ENCODE measurements at places on chromosomes 16 and 17.
A peak's percentile ranks its signal among the peaks of the same experiment; 100 is the strongest.

- H3K27ac ChIP-seq: peak overlapping the region; percentile 92
- peak overlapping the region; percentile 55 for H3K4me3 ChIP-seq
- H3K4me1 ChIP-seq: peaks cover 25% of the 10 kb centered on the region
- DNase-seq: peak; percentile 55
- H3K36me3 ChIP-seq: peaks cover 7% of the 10 kb centered on the region
These were observed 22.6 kb upstream of the MPHOSPH6 start for GRCh38 chr16:82192665-82193064.

- H3K27me3 ChIP-seq: peaks cover 3% of the 10 kb centered on the region
- H3K4me1 ChIP-seq: no peaks in the 10 kb centered on the region
- no peak overlapping the region for H3K4me3 ChIP-seq
- no peak for DNase-seq
- no peak overlapping the region for H3K27ac ChIP-seq
These were observed 15.8 kb downstream of the FA2H start for GRCh38 chr16:74758801-74759200.

GRCh38 chr17:61209525-61209924 lies 190.1 kb upstream of the TBX2 start:
- H3K27me3 ChIP-seq: peaks cover 6% of the 10 kb centered on the region
- H3K4me3 ChIP-seq: no peak overlapping the region

DNA sequence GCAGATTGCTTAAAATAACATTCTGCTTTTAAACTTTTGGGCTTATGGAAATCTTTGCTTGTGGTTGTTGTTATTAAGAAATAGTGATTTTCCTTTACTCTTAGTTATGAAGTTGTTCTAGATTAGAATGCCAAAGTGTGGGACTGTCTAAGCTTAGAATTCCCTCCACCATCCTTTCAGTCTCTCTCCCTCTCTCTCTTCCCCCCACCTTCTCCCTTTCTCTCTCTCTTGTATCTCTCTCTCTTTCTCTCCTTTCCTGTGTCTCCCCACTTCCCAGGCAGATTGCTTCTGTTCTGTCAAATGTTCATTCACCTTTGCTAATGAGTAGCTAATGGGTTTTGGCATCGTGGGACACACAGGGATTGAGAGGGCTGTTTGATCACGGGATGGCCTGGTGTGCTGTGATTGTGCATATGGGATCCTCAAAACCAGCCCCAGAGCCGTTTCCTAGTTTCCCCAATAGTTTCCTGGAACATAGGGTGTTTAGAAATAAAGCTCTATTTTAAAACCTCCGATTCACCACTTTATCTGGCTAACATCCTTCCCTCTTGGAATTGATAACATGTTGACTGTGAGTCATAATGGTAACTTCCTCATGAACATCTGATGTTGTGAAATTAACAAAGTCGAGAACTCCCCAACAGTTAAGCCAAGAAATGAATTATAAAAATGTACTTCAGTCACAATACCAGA lies 502.6 kb downstream of the TMEM114 start:
- DNase-seq: no peak
- H3K4me3 ChIP-seq: no peak overlapping the region
- H3K4me1 ChIP-seq: no peaks in the 10 kb centered on the region
- no peaks in the 10 kb centered on the region for H3K27me3 ChIP-seq

DNA sequence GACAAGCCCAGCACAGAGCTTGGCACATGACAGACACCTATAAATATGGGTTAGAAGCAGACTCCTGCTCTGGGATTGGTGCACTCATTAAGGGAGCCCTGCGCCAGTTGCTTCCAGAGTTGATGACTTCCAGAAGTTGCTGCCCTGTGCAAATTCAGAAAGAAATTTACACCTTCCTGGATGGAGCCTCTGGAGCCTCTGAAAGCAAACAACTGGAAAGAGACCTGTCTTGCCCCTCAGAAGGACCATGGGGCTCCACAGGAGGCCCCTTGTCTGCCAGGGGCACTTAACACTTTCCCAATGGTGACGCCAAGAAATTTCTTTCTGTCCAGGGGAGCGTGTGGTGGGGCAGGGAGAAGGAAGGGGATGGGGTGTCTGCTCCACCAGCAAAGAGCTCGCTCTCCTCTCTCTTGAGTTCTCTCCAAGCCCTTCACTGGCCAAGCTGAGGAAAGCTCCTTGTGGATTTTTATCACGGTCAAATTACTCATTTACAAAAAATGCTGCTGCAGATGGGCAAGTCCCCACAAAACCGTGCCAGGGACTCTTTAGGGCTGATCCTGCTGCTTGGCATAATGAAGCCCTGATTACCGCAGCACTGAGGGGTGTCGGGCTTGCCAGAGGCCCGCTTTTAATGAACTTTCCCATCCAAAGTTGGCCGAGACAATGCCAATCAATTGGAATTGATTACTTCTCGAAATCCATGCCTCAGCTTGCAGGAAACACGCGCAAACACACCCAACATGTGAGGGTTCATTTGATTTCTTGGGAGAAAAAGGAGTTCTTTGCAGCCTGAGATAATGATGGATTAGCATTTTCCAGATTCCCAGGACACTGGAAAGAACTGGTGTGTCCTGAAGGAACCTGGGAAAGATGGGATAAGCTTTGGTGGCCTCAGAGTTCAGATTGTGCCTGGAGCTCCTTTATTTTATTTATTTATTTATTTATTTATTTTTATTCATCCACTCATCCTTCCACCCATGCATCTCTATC lies 583.6 kb upstream of the CDH5 start:
- no peaks in the 10 kb centered on the region for H3K27me3 ChIP-seq
- H3K4me3 ChIP-seq: no peak overlapping the region
- no peak overlapping the region for H3K27ac ChIP-seq
- H3K4me1 ChIP-seq: no peaks in the 10 kb centered on the region

- peak; percentile 64 for DNase-seq
- peak overlapping the region; percentile 75 for H3K27ac ChIP-seq
- no peaks in the 10 kb centered on the region for H3K27me3 ChIP-seq
- H3K36me3 ChIP-seq: peaks cover 4% of the 10 kb centered on the region
- peak overlapping the region; percentile 77 for H3K4me3 ChIP-seq
These were observed 57.7 kb upstream of the SLC25A19 start for GRCh38 chr17:75346906-75347305.

- peak overlapping the region; percentile 76 for H3K4me3 ChIP-seq
- H3K27ac ChIP-seq: peak overlapping the region; percentile 69
- no peaks in the 10 kb centered on the region for H3K27me3 ChIP-seq
- no peak for DNase-seq
These were observed 22.2 kb downstream of the CLTC start for GRCh38 chr17:59641799-59642484.

- H3K27me3 ChIP-seq: peaks cover 68% of the 10 kb centered on the region
- peaks cover 11% of the 10 kb centered on the region for H3K4me1 ChIP-seq
- no peaks in the 10 kb centered on the region for H3K36me3 ChIP-seq
These were observed 18.5 kb upstream of the NTN1 start for GRCh38 chr17:9002606-9003354.

DNA sequence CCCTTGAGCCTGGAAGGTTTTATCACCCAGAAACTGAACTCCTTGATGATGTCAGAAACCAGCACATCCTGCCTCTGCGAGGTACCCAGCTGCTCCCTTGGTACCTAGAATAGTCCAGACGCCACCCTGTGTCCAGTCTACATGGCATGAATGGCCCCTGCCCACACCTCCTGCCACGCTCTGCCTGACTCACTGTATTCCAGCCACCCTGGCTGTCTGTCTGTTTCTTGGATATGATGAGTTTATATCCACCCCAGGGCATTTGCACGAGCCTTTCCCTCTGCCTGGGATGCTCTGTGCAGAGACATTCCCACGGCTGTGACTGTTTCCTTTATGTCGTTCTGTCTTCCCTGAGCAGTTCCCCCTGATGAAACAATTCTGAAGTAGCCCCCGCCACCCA lies 68.7 kb downstream of the CRISPLD2 start:
- H3K27ac ChIP-seq: no peak overlapping the region
- H3K4me3 ChIP-seq: no peak overlapping the region
- H3K36me3 ChIP-seq: no peaks in the 10 kb centered on the region
- H3K4me1 ChIP-seq: peaks cover 6% of the 10 kb centered on the region
- H3K27me3 ChIP-seq: peaks cover 6% of the 10 kb centered on the region
- no peak for DNase-seq

DNA sequence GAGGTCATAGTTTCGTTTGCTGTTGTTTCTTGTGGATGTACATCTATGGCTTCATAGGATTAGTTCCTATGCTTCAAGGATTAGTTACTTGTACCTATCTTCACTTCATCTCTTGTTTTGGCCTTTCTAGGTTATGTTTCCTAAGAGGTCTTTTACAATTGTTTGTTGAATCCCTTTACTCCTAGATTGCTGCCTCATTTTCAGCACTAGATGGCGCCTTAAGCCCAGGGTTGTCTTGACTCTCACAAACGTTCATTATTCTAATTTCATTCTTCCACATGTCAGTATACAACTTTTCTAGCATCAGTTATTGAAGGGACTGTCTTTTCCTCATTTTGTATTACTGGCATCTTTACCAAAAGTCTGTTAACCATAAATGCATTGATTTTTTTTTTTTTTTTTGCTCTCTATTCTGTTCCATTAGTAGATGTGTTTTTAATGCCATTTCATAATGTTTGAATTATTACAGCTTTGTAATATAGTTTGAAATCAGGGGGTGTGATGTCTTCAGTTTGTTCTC lies 45.0 kb upstream of the NACA2 start:
- H3K27ac ChIP-seq: no peak overlapping the region
- peaks cover 2% of the 10 kb centered on the region for H3K4me1 ChIP-seq
- peaks cover 76% of the 10 kb centered on the region for H3K27me3 ChIP-seq
- no peaks in the 10 kb centered on the region for H3K36me3 ChIP-seq
- no peak overlapping the region for H3K4me3 ChIP-seq

DNA sequence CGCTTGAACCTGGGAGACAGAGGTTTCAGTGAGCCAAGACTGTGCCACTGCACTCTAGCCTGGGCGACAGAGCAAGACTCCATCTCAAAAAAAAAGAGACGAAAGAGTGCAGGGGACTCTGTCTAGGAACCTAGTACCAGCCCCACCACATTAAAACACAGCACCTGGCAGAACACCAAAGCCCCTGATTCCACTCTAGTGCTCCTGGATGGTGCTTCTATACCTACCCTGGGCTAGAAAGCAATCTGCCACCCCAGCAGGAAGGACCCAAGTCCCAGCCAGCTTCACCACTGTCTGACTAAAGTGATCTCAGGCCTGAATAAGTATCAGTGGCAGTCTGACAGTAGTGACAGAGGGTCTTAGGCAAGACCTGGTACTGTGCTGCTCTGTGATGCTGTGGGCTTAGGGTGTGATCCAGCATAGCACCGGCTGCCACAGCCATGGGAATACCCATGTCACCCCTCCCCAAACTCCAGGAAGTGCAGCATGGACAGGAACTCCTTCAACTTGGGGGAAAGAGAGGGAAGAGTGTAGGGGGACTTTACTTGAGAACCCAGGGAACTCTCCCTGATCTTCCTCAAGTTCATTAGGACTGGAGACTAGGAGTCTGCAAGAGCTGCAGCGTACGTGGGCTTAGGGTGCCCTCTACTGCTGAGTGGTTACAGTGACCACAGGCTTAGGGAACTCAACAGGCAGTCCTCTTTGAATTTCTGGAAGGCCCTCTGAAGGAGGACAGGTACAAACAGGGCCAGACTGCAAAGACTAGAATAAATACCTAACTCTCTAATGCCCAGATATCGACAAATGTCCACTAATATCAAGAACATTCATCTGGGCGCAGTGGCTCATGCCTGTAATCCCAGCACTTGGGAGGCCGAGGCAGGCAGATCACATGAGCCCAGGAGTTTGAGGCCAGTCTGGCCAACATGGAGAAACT lies 30.0 kb upstream of the RNF43 start:
- no peak overlapping the region for H3K27ac ChIP-seq
- no peak overlapping the region for H3K4me3 ChIP-seq

GRCh38 chr16:50079397-50080140 lies 13.8 kb downstream of the HEATR3 start:
- H3K27me3 ChIP-seq: no peaks in the 10 kb centered on the region
- DNase-seq: no peak
- no peak overlapping the region for H3K27ac ChIP-seq
- H3K4me3 ChIP-seq: no peak overlapping the region
- peaks cover 3% of the 10 kb centered on the region for H3K4me1 ChIP-seq
- peaks cover 52% of the 10 kb centered on the region for H3K36me3 ChIP-seq

DNA sequence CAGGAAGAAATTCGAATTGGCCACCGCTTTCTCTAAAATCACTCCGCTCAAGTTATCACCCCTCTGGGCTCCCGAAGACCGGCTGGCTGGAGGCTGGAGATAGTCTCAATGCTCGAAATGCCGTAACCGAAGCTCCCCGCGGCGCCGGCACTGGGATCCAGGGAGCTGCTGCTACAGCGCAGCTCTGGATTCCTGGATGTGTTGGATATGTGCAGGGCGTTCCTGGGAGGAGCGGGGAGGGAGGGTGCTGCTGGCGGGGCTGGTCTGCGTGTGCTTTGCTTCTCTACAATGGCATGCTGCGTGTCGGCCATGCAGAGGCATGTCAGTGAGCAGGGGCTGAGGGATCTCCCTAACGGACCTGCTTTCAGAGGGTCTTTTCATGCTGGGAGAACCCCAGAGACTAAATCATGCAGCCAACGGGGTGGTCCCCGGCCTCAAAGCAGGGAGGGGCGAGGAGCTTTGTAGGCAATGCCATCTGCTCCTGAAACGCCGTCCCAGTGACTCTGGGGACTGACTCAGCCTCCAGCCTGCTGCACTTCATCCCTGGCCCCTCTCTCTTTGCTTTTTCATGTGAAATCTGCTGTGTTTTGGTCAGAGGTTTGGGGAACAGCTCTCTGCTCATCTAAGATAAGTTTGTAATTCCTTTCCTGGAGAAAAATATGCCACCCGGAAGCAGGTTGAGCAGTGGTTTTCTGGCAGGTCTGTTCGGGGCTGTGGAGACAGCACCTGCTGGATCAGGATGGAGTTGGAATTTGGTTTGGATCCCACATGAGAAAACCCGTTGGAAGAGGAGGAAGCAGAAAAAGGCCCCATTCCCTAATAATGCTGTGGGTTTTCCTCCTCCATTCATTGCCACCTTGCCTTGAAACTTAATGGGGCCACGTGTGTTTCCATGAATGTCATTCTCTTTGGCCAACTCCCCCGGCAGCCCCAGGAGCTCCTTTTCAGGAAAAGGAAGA lies 311.4 kb downstream of the SEC14L1 start:
- peaks cover 54% of the 10 kb centered on the region for H3K4me1 ChIP-seq
- H3K4me3 ChIP-seq: peak overlapping the region; percentile 96
- H3K27ac ChIP-seq: peak overlapping the region; percentile 86
- H3K36me3 ChIP-seq: peaks cover 62% of the 10 kb centered on the region

GRCh38 chr17:81401723-81402529 lies 6.7 kb downstream of the BAHCC1 start:
- H3K27me3 ChIP-seq: peaks cover 68% of the 10 kb centered on the region
- no peak for DNase-seq
- peaks cover 4% of the 10 kb centered on the region for H3K36me3 ChIP-seq
- no peak overlapping the region for H3K27ac ChIP-seq
- H3K4me3 ChIP-seq: no peak overlapping the region

- H3K4me3 ChIP-seq: no peak overlapping the region
- no peaks in the 10 kb centered on the region for H3K27me3 ChIP-seq
- DNase-seq: no peak
These were observed 65.7 kb downstream of the PARN start for GRCh38 chr16:14564323-14564722.

DNA sequence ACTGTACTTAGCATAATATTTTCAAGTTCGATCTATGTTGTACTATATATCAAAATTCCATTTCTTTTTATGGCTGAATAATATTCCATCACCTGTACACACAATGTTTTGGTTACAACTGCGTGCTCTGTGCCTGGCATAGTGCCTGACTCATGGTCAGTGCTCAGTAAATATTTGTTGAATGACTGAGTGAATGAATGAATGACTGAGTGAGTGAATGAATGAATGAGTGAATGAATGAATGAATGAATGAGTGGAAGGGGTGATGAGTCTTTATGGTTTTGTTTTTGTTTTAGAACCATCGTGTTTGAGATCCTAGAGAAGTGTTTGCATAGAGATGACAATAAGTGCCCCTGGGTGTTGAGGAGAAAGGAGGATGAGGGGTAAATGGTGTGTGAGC lies 155.3 kb downstream of the MRM1 start:
- H3K36me3 ChIP-seq: no peaks in the 10 kb centered on the region
- H3K27me3 ChIP-seq: no peaks in the 10 kb centered on the region
- H3K4me1 ChIP-seq: peaks cover 2% of the 10 kb centered on the region
- H3K27ac ChIP-seq: no peak overlapping the region
- no peak overlapping the region for H3K4me3 ChIP-seq
